ENCODE measurements at places on chromosomes 1 and 21. TPM values are rescaled to one million over a fixed set of nuclear protein-coding genes. Genes with fewer than 3 reads are reported as not detected.

Gene EXO1
- total RNA-seq: 4.3 TPM

GRCh38 chr1:100523038-100523652 is 14.8 kb upstream of the GPR88 start:
- DNase-seq: no peak

- DNase-seq: no peak
Observed at GRCh38 chr21:45390831-45391742, 13.9 kb upstream of the COL18A1 start.

Gene ATP1A2
- not detected for total RNA-seq

- no peak for DNase-seq
Observed at GRCh38 chr21:43812139-43812821, 22.9 kb downstream of the RRP1 start.

Gene SLC9A1
- total RNA-seq: 64.3 TPM

Gene SAMD13
- total RNA-seq: 1.5 TPM

DNA sequence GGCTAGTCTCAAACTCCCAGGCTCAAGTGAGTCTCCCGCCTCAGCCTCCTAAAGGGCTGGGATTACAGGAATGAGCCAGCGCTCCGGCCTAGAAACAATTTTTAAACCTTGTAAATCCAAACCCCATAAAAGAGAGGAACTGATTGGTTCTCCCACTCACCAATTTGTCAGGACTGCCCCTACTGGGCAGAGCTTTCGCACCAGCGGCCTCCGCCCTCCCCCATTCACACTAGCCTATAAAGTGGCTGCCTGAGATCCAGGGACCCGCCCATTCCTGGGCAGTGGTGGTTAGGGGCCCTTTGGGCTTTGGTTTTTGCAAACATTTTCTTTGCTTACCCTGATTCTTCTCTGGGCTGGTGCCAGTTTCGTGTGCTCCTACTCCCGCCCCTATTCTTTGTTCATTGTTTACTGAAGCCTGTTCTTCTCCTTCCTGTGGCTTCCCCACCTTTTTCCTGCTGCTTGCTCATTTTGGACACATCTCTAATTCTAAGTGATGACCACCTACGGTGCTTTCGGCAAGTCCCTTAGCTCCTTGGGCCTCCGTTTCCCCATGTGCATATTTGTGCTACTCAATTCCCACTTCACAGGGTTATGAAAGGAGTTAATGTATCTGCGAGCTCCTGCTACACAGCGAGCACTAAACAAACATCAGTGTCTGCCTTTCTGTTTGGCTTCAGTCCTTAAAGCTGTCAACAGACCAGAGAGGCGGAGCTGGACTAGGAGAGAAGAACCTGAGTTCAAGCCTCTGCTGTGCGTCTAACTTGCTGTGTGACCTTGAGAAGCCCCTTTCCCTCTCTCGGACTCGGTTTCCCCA is 39.8 kb upstream of the CLIC4 start:
- peak; percentile 89 for DNase-seq

Gene TDRD5
- not detected for total RNA-seq

DNA sequence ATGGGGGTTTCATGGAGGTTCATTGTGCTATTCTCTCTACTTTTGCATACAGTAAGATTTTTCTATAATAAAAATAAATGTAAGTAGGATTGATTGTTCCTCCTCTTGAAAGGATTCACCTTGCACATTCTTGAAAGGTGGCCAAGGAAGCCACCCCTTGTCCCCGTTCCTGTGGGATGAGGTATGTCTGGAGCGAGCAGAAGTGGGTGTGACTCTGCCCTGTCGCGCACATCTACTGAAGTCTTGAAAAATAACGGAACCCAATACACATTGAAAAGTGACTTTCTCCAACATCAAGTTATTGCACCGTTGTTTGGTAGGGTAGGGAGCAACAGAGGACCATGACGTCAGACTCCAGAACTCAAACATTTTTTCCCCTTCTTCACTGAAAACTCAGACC is 46.8 kb upstream of the USP1 start:
- no peak for DNase-seq

Gene SMG7
- 60.5 TPM for total RNA-seq

Gene FAM167B
- total RNA-seq: 101 TPM

GRCh38 chr1:17865912-17866739 is 111.0 kb downstream of the ACTL8 start:
- DNase-seq: no peak

Gene MATN1
- not detected for total RNA-seq

GRCh38 chr1:52424813-52425212 is 20.4 kb downstream of the PRPF38A start:
- no peak for DNase-seq

Gene ARV1
- 23.2 TPM for total RNA-seq

GRCh38 chr1:185322636-185323035 is 5.6 kb upstream of the IVNS1ABP start:
- DNase-seq: no peak

DNA sequence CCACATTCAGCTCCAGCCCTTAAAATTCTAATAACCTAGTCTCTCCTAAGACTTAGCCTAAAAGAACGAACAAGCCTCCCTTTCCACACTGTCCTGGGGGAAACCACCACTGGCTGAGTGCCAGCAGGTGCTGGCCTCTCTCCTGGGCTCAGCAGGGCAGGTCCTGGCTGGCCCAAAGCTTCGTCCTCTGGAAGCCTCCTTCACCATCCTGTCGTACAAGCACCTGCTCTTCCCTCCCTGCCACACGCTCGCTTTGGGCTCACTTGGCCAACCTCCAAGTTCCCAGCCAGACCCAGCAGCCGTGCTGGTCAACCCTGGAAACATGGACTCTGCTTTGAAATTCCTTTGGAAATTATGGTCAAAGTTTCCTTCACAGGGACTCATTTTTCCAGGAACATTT is 58.2 kb upstream of the SLC25A33 start:
- DNase-seq: no peak

GRCh38 chr1:74650561-74650960 is 23.0 kb downstream of the ERICH3 start:
- no peak for DNase-seq

GRCh38 chr1:43522431-43522775 is 8.3 kb upstream of the PTPRF start:
- DNase-seq: no peak

Gene GRIK3
- not detected for total RNA-seq
